B cell (primary cell): ENCODE measurements at places on chromosomes 2 and 18. TPM values are rescaled to one million over a fixed set of nuclear protein-coding genes. Genes with fewer than 3 reads are reported as not detected.

The CRYGC gene
- total RNA-seq, result not detected in 2 replicates

The ANXA4 gene
- total RNA-seq, result 28.1 and 28.4 TPM in 2 replicates

The MC5R gene
- total RNA-seq, result not detected in 2 replicates

The TRPM8 gene
- total RNA-seq, result not detected in 2 replicates

The SULT1C2 gene
- not detected in 2 replicates for total RNA-seq

The VSNL1 gene
- total RNA-seq, result not detected in 2 replicates

The RBFA gene
- 24.2 TPM in 2 replicates for total RNA-seq

The ITGA6 gene
- 0.17 and 0.24 TPM in 2 replicates for total RNA-seq

The YES1 gene
- 0.30 and 0.51 TPM in 2 replicates for total RNA-seq

The LHCGR gene
- not detected in 2 replicates for total RNA-seq

The ANKRD29 gene
- total RNA-seq, result not detected in 2 replicates

The LYG2 gene
- total RNA-seq, result not detected in 2 replicates

The FIGLA gene
- total RNA-seq, result not detected in 2 replicates

The DYNAP gene
- not detected in 2 replicates for total RNA-seq
